ENCODE measurements at places on chromosomes 3 and 15.

- peak; percentile 93 for DNase-seq
Measured at GRCh38 chr3:29065211-29065785, 215.6 kb upstream of the RBMS3 start.

GRCh38 chr3:113507501-113508067, 7.4 kb downstream of the SPICE1 start:
- no peak for DNase-seq

DNA sequence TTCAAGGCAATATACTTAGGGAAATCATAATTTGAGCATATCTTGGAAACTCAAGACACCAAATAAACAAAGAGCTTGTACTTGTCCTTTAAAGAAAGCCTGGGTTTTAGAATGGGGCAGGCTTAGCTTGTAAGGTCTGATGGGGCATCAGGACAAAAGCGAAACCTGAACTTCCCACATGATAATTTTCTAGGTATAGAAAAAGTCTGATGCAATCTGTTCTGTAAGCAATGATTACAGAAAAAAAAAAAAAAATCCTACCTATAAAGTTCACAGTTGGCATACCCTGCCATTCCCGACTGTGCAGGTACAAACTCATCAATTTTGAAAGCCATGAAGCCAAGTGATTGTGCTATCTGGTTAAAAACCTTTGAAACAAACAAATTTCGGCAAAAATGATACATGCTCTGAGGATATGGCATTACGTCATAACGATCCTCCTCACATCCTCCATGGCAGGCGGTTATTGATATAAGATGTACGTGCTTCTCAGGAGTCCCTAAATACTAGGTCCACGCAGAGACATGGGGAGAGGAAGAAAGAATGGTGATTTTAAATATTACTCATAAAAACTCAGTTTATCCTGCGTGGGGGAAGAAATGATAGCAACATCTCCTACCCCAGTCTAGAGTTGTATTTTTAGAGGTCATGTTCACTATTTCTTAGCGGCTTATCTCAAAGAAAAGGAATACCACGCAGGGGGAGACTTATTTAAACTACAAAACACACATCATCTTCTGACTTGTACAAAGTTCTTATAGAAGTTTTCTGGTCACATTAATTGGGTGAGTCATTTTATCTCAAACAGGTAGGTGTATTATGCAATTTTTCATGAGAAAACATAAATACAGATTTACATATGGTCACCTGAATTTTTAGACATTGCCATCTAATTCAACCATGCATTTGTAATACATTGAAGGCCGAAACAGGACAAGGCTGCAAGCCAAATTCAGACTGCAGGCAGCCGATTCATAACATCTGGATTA, 27.0 kb downstream of the MB21D2 start:
- no peak for DNase-seq

- DNase-seq, result no peak
Measured at GRCh38 chr3:31911643-31912042, 69.4 kb downstream of the OSBPL10 start.

GRCh38 chr15:92745845-92746271, 90.3 kb upstream of the FAM174B start:
- DNase-seq, result no peak

- DNase-seq, result no peak
Measured at GRCh38 chr3:87354398-87354797, 78.0 kb upstream of the POU1F1 start.

GRCh38 chr3:183536238-183536880, 19.1 kb downstream of the KLHL6 start:
- no peak for DNase-seq

DNA sequence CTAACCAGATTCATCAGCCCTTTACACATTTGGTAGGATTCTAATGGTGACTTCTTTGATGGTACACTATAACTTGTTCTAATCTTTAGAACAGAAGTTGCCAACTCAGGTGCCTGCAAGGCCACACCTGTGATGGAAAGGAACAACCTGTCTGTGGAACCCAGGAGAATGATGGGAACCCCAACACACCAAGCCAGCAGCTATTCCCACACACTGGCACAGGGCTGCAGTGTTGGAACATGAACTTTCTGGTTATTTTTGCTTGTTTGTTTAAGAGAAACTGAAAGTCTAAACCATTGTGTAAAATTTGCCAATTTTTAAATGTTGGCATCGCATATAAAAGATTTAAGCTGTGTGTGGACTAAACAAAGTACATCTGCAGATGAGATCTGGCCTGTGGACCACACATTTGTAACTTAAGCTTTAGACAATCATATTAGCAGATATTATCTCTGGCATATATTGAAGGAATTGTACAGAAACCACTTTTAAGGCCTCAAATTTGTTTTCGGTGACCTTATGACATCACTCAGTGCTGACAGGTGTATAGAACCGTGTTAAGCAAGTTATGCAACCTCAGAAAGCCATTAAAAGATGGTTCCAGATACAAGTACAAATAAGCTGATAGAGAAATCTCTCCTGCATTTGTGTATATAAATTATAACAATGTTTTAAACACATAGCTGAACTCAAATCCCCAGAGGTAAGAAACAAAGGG, 242.9 kb downstream of the SLC9A9 start:
- DNase-seq, result no peak

DNA sequence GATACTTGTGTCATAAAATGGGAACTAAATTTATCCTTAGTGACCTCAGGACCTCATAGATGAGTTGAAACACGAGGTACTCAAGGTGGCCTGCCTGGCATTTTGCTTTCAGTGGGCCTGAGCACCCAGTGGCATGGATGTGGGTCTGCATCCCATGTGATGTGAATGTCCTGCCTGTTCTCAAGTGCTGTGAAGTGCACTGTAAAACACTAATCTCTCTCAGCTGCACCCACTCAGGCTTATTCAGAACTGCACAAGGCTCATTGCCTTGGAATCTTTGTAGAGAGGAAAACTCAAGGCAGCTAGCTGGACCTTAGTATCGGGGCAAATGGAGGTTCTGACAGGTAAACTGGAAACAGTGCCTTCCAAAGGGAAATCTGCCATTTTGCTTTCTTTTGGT, 767.0 kb downstream of the TUSC7 start:
- DNase-seq, result no peak

DNA sequence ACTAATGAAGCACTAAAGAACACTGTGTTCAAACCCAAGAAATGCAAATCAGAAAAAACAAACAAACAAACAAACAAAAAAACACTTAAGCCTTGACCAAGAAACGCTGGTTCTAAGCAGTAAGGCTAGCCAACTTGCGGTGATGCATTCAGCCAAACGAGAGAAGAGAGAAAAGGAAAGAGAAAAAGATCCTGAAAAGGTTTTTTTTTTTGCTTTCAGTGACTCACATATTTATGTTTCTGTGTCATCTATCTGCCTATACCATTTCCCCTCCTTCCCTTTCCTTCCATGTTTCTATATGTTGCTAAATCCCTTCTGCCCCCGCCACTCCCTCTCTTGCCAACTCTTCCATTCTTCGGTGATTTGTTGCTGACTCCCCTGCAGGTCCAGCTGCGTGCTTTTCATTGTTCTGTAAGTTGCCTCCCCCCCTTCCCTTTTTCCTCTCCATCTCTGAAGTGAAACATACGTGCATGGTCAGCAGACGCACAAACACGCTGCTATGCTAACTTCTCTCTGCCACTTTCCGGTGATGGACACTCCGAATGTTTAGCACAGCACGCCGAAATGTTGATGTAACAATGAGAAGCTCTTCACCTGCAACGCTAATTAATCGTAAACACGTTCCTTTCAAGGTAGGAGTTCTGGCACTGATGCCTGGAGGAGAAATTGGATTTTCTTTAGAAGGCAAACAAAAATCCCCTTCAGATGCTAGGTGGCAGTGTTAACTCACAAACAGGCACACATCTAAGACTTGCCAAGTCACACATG, 154.4 kb downstream of the TUSC7 start:
- peak; percentile 9 for DNase-seq

- no peak for DNase-seq
Measured at GRCh38 chr15:78450285-78450858, 12.4 kb downstream of the IREB2 start.

DNA sequence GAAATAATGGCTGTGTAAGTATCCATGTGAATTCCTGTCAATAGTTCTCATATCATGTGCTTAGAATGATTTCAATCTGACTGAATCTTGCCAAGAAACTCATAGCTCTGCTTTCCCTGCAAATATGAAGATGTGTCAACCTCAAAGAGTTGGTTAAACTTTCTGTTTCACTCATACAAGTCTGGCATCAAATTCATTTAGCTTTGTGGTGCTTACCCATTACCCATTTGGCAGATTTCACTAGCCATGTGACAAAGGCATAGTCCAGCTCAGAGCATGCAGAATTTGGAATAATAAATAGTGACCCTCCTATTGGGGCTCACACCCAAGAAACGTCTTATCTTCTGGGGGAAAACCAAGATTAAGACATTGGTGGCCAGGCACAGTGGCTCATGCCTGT, 256.6 kb upstream of the TPRG1 start:
- no peak for DNase-seq

GRCh38 chr3:13588993-13589392, 40.1 kb downstream of the FBLN2 start:
- no peak for DNase-seq

DNA sequence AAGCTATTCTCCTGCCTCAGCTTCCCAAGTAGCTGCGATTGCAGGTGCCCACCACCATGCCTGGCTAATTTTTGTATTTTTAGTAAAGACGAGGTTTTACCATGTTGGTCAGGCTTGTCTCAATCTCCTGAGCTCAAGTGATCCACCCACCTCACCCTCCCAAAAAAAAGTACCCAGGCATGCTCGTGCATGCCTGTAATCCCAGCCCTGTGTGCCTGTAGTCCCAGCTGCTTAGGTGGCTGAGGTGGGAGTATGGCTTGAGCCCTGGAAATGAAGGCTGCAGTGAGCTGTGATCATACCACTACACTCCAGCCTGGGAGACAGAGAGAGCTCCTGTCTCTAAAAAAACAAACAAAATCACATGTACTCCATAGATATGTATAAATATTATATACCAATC, 176.5 kb downstream of the SOX2 start:
- no peak for DNase-seq

DNA sequence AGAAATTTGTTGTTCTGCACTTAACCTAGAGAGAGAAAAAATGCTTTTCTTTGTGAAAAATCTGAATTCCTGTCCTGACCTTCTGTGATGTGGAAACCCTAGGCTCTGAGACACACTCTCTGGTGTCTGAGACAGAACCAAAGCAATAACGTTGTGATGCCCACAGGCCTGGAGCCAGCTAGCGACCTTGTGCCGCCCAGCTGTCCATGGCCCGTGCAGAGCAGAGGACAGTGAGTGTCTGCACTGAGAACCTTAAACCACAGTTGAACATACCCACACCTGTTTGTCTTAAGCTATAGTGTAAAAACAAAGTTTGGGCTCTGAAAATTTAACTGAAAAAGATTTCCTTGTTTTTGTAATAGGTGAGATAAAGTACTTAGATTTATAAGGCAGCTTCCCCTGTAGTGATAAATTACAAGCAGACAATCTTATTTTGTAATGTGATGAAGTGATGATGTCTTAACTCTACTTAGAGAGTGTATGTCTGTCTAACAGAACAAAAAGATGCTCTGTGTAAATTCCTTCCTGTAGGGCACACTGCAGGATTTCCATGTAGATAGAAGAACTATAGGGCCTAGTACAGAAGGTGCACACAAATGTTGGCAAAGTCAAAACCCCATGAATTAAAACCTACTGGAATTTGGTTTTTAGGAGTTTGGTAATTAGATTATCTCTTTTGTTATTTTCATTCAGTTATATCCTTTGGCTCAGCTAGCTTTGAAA, 62.7 kb downstream of the SNRK start:
- no peak for DNase-seq

DNA sequence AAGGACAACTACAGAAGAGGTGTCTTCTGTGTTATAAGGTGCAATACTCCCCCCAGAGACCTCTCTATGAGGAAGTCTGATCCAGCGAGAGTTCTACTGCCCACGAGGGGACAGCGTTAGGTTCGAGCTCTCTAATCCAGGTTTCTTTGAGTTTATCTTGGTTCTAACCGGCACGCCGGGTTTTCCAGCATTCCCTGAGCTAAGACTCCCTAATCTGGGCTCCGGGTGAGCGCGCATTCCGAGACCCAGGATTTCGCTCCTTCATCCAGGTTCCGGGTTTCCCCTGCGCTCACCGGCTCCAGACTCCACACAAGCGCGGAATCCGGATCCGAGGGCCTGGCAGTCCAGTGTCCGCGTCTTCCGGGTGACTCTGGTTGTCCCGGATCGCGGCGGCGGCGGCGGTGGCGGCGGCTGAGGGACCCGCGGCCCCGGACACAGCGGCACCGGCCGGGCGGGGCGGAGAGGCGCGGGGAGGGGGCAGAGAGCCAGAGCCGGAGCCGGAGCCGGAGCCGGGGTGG, at the start of gene ZNF609:
Gene ZNF609 (plus strand): TSS at position 373 of the 518 bp plus-strand sequence. CDS start 38,842 bp downstream, outside the sequence.
- peak; percentile 91 for DNase-seq

DNA sequence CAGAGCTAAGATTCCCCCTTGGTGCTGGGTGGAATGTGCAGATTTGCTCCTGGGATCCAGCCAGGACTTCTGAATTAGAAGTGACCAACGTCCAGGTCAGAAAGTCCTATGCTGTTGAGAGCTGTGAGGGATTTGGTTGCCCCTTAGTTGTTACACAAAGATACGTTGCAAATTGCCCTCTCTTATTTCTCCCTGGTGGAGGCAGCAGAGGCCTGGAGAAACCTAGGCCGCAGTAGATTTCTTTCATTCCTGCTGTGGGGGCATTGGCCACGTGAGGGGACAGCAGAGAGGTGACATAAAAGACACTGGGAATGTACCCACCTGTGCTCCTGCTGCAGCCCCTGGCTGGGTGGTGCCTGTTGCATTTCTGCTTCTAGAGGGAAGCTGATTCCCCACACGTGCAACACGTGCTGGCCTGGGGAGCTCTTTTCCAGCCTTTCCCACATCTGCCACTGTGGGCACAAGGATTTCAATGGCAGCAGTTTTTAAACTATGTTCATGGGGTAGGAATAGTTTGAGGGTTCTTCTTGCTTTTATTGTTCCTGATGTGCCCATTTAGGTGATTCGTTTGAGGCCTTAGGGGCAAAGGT, 65.7 kb downstream of the SYNM start:
- DNase-seq, result no peak

- DNase-seq, result no peak
Measured at GRCh38 chr3:20905210-20905805, 719.3 kb upstream of the SGO1 start.

DNA sequence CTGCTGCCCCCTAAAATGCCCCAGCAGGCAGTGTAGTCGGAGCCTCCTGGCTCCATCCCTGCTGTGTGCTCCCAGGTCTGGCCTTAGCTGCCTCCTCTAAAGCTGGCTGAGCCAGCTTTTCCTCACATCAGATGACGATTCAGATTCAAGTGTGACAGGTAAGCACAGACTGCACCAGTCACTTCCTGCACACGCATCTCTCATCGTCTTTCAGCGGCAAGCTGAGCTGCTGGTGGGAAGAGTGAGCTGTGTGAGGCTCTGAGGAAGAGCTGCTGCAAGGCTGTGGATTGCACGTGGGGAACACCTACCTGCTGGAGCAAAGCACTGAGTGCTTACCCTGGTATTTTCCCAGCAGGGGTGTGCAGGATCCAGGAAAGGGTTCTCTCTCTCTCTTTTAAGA, 88.4 kb upstream of the RPL32 start:
- DNase-seq, result no peak

DNA sequence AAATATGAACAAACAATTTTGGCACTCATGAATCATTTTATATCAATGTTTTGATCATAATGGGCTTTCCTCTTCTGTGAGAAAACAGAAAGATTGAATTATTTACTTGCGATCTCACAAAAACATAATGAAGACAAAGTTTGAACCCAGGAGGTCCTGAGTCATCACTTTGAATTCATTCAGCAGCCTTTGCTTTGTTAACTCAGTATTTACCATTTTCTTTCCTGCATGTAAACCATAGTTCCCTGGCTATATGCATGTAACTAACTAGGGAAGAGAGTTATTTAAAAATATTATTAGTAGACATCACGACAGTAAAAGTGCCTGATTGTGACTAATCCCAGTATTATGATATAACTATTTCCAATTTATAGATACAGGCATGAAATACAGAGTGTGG, 1026.2 kb downstream of the PLOD2 start:
- DNase-seq, result no peak

All from amniotic stem cell (primary cell).